ENCODE measurements at places on chromosomes 2 and 18.

- no peak for DNase-seq
These were observed 128.6 kb downstream of the BIRC6 start for GRCh38 chr2:32485399-32485798.

DNA sequence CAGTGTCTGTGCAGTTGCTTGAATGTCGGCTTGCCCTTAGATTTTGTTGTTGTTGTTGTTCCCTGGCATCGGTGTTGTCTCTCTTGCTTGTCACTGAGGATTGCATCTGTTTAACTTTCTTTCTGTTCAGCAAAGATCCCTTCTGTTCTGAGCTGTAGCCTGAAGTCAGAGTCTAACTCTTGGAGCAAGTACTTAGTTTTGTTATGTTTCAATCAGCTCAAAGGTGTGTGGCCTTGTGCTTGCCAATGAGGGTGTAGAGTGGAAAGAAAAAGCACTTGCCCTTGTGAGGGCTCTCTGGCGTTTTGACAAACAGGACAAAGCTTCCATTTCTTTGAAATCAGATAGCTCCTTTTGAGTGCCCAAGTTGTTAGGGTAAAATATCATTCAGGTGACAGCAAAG is 757.1 kb upstream of the CDH7 start:
- no peak for DNase-seq

DNA sequence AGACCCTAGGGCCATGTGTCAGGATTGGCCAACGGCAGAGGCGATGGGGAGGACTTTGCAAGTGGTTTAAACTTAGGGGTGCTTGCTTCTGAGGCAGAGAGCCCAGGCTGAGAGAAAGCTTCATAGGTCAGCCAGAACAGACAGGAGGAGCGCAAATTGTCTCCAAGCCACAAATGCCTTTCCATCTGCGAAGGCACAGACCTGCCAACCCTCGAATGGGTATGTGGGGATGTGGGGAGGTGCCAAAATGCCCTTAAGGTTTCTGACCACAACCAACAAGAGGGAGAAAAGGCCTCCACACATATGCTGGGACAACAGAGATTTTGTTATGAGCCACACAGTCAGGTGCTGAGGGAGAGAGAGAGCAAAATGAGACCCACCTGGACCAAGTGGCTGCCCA is 283.6 kb downstream of the CYP26B1 start:
- no peak for DNase-seq

GRCh38 chr18:52670896-52671295 is 330.9 kb downstream of the DCC start:
- no peak for DNase-seq

DNA sequence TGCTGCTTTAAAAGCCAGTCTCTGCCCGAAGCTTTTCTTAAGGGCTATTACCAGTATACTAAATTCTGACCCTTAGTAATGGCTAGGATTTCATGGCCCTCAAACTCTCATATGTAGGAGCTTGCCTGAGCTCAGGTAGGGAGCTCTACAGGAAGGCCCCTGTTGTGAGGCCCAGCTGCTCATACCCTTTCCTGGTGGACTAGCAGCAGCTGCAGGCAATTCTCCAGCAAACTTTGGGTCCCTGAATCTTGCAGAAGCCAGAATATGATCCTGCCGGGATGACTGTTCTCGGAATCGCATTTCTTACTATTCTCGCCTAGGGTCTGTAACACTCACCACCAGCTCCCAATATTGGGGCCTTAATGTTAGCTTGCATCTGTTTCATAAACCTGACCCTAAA is 106.4 kb upstream of the SERTAD2 start:
- no peak for DNase-seq

GRCh38 chr2:241896746-241897201 is 27.2 kb downstream of the RTP5 start:
- no peak for DNase-seq

- no peak for DNase-seq
These were observed 1293.9 kb upstream of the LRRTM1 start for GRCh38 chr2:81598453-81598852.

GRCh38 chr2:47485751-47486300 is 82.9 kb downstream of the MSH2 start:
- DNase-seq: no peak

DNA sequence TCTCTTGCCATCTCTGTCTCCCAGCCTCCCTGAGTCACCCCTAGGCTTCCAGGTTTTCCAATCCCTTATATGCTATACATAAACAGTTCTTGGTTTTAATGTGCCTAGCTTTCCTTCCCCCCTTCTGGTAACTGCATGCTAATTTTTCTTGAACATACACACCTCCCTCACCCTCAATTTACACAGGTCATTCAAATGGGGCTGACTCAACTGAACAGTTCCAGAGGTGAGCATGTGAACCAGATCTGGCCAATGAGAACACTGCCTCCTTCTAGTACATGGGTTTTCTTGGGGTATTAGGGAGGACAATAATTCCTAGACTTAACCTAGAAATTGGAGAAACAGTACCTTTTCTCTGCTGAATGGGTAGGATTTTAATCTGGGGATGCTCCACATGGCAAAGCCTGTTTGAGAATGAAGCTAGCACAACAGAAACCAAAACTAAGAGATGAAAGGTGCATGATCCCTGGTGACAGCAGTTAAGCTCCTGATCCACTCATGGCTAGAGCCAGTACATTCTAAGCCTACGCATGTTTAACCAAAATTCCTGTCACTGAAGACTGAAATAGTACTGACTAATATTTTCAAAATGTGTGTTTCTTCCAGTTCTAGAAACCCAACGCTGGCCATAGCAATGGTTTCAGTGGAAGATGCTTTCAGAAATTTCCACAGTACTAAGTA is 11.8 kb downstream of the SLC25A12 start:
- no peak for DNase-seq

- DNase-seq: no peak
These were observed 135.1 kb upstream of the CTDP1 start for GRCh38 chr18:79544386-79544963.
